ENCODE measurements at places on chromosomes 4 and X.

DNA sequence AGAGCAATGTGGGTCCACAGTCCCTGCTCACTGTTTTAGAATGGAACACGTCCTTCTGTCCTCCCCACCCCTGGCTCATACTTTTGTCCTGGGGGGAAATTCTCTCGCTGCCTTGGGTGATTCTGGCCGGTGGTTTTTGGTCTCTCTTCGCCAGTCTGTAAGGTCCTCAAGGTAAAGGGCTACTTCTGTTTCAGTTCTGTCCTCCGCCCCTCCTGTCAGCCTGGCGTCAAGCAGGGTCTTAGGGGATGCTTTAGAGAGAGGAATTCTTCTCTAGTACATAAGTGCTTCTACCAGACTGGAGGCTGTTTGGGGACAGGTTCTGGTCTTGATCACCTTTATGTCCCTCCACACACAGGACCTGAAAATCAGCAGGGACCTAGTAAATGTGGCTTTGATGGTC lies 617 bp upstream of the MRFAP1L1 start:
- no peak for DNase-seq

- DNase-seq = peak; percentile 50
Measured at GRCh38 chr4:1201851-1202525, 29.6 kb upstream of the SPON2 start.

GRCh38 chr4:3853388-3854035 lies 87.3 kb downstream of the ADRA2C start:
- no peak for DNase-seq

- DNase-seq = no peak
Measured at GRCh38 chr4:17066972-17067371, 168.5 kb upstream of the LDB2 start.

DNA sequence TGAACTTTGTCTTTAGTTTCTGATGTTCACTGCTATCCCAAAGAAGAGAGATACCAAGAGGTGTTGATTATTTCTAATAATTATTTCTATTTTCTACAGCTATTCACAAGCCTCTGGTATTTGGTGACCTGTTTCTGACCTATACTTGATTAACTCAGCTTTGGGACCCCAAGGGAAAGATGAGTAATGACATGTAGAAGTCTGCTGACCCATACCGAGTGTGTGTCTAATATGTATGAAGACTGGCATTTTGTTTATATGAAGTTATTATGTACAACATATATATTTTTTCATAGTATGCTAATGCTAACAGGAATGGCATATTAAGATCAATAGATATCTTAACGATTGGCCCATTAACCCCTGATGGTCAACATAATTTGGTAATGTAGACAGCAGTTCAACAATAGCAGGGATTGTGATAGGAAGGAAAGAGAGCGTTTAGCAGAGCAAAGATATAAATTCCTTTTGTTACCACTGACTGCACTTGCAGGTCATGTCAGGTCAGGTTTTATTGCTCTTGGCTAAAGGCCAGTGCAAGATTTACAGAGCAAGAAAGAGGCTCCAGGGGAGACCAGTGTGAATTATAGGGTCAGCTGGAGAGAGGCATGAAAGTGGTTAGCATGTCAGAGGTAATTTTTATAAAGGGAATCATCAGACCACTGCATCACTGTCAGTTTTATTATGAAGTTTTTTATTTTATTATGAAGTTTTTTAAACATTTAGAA lies 94.7 kb upstream of the DIPK2B start:
- DNase-seq = no peak

GRCh38 chr4:125369098-125369497 lies 54.3 kb downstream of the FAT4 start:
- DNase-seq = no peak

GRCh38 chr4:142202404-142203332 lies 566.3 kb downstream of the IL15 start:
- no peak for DNase-seq
